Activated CD4-positive, CD25-positive, alpha-beta regulatory T cell treated with anti-CD3 and anti-CD28 coated beads, Interleukin-2, amount 50 U/mL, for 16 hours (primary cell): ENCODE measurements at places on chromosomes 12 and 14.

GRCh38 chr12:78241446-78241845 lies 410.8 kb downstream of the NAV3 start:
- no peak for DNase-seq

GRCh38 chr12:13024531-13024916 lies 19.7 kb upstream of the FAM234B start:
- no peak for DNase-seq

DNA sequence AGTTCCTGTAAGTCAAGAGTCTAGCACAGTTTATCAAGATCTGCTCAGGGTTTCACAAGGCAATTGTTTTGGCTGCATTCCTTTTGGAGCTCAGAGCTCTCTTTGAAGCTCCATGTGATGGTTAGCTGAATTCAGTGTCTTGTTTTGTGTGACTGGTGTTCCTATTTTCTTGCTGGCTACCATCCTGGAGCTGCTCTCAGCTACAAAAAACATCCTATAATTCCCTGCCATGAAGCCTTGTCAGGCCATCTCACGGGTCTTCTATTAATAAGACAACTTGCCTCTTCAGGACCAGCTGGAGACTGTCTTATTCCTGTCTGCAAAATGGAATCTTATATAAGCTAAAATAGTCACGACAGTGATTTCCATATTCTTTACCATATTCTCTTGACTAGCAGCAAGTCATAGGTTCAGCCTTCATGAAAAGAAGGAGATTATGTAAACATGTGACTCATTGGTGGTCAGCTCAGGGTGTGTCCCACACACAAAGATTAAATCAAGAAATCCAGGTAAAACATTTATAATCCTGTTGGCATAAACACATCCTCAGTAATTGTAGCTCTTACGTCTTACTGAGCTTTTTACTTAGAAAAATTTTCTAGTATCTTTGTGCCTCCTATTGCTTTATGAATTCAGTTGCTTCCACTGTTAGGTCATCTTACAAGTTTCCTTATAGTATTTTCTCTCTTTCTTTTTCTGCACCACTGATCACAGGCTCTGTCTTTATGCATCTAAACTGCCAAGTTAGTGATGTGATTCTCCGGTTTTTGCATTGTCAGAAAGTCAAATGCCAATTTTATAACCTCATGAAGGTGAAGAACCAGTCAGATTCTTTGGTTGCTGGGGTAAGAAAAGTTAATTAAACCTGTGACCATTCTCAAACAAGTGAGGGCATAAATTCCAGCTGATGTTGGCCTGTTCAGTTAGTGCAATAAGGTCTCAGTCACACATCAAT lies 378.5 kb upstream of the MGAT4C start:
- no peak for DNase-seq

DNA sequence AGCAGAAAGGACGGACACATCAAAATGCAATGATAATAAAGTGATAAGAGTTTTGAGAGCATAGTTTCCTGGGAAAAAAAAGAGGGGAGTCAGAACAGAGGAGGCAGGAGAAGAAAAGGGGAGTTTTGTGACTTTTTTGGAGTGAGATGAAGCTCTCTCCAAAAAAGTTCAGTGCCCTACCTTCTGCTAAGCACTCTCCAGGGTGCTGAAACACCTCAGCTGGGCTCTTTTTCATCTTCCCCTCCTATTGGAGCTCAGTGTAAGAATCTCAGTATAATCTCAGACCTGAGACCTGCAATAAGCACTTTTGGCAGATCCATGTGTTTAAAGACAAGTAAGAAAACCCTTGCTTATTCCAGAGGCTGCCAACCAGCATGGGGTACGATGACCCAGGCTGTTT lies 58.9 kb upstream of the SRRM4 start:
- DNase-seq = no peak

DNA sequence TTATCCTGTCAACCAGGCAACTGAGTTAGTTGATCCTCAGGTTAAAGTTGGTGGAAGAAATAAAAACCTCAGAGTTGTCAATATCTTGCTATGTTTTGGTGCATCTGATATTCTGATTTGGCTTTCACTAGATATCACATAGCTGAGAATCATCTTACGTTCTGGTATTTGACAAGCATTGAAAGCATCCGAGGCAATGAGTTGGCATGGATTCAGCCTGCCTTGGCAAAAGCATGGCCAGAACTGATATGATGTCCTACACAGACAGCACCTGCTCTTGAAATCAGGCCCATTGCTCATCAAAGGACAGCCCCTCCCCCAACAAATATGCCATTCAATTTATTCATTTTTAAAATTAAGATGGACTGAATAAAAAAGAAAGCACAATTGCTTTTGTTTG lies 320.7 kb upstream of the ATP2B1 start:
- DNase-seq = no peak

DNA sequence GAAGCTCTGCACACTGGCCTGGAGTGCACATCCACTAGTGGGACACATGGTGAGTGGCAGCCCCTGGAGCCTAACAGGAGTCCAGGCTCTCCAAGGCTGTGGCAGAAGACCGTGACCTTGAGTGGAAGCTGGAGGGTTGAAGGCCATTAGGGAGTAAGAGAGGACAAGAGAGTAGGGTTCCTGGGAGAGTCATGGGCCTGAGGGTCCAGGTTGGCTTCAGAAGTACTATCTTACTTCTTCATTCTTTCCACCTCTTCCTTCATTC lies 406 bp downstream of the IL23A start:
- DNase-seq = no peak

DNA sequence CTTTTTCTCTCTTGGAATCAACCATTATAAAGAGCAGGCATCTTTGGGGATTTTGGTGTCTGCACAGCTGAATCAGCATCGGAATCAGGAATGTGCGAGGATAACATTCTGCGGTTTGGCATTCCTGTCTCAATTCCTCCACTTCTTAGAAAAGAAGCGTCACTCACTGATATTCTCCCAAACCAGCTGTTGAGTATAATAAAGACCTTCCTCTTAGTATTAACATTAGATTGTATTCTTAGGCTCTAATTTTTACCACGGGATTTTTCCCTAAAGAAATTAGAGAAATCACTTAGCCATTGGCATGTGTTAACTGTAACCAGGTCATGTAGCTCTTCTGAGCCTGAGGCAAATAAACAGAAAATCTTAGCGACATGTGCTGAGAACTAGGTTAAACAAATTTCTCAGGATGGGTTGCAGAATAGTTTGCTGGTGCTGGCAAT lies 128.7 kb downstream of the TMX1 start:
- DNase-seq = no peak

GRCh38 chr14:96920820-96921219 lies 123.6 kb downstream of the VRK1 start:
- DNase-seq = no peak

DNA sequence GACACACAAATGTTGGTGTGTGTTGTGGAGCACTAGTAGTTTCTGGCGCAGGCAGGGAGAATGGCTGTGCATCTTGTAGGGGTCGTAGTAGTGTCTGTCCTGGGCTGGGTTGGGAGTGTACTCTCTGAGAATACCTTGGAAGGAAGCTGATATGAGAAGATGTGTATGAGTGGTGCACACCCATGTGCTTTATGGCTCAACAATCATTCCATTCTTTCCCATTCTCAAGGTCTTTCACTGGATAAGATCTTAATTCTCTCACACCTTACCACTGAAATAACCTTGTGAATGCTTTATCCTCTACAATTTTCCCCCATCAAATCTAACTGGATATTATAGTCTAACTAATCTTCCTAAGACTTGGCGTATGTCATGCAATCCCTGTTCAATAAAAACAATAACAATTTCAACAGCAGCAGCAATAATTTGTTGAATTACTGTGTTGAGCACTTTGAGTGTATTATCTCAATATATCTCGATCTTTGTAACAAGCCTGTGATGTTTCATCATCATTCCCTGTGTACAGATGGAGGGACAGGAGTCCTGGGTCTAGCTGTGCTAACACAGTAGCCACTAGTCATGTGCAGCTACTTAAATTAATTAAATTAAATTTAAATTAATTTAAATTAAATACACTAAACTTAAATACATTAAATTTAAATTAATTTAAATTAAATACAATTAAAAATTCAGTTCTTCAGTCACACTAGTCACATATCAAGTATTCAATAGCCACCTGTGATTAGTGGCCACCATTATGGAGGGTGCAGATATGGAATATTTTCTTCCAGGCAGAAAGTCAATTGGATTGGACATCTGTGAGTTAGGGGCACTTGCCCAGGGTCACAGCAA lies 3.6 kb upstream of the SLC48A1 start:
- no peak for DNase-seq

- no peak for DNase-seq
These were observed 22.3 kb downstream of the DYRK4 start for GRCh38 chr12:4584281-4584680.

DNA sequence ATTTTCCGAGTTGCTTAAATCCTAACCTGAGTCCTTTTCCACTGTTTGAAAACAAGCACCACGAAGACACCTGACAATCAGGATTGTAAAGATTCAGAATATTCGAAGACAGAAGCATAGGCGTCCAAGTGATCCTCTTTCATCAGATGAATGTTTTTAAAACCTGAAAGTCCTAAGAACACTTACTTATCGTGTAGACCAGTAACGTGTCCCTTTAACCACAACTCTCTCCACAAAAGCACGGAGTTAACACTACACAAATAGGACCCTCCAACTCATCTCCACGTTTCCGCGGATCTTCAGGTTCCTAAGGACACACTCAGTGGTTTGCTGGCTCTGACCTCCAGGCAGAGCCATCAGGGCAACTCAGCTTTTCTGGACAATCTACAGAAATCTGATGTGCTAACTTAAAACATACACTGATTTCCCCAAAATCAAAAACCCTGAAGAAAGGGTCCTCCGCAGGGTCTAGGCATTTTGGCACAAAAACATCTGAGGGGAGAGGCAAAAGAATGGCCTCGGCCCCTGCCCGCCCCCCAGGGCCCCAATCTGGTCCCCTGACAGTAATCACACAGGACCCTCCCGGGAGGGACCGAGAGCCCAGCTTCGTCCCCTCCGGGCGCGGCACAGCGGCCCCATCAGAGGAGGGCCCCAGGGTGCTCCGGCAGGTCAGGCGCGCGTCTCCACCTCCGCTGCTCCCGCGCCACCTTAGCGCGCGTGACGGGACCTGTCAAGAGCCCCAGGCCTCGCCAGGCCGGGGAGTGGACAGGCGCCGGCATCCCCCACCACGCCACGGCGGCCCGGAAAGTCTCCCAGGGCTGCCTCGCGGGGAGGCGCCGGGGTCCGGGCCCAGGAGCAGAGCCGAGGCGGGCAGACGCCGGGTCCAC lies 925 bp downstream of the DICER1 start:
- DNase-seq = no peak

DNA sequence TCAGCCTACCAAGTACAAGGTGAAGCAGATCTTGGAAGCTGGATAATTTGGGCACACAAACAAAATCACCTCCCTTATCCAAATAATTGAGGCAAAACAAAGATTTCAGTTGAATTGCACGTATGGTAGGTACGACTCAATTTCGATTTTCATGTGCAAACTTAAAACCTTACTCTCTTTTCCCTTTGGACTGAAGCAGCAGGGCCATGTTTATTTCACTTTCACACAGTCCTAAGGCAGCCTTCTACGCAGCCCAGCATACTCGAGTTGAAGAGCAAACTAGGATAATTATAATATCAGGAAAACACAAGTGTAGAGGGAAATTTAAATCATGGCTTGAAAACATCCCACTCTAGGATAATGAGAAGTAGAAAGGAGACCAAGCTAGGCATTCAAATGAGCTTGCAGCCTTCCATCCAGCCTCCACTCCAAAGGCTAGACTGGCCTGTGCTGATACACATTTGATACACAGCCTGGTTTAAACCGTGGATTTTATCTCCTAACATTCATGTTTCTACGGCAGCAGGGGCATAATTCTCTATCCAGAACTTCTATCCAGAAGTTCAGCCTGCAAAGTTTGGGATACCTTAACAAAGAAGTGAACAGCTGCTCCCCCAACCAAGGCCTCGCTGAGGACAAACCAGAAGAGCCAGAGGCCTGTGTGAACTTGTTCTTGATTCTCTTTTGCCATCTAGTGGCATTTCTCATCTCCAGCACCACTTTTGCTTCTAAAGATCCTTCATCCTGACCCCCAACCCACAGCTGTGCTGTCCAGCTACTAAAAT lies 2.4 kb upstream of the RNASE7 start:
- no peak for DNase-seq

GRCh38 chr14:91012045-91012444 lies 48.4 kb downstream of the RPS6KA5 start:
- no peak for DNase-seq

GRCh38 chr12:125013816-125014442 lies 20.5 kb downstream of the BRI3BP start:
- DNase-seq = no peak

DNA sequence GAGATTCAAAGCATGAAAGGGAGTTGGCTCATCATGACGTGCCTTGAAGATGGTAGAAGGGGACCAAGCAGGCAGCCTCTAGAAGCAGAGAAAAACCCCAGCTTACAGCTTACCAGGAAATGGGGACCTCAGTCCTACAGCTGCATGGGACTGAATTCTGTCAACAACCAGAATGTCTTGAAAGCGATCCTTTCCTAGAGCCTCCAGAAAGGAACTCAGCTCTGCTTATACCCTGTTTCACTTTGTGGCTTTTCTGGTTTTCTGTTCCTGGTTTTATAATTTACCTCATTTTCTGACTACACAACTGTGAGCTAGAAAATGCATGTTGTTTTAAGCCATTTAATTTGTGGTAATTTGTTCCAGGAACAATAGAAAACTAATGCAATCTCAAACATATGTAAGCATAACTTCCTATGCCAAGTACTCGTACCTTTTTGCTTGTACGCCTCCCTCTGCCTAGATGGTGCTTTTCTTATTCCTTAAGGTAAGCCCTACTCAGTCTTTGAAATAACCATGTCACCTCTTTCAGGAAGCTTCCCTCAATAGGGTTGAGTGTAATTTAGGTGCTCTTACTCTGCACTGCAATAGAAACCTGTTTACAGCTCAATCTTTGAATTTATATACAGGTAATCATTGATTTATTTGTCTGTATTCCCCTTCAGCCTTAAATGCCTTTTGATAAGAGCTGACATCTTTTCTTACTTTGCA lies 348.8 kb downstream of the TMEM117 start:
- DNase-seq = no peak

- no peak for DNase-seq
These were observed 62.8 kb downstream of the OTOGL start for GRCh38 chr12:80162177-80162576.

- no peak for DNase-seq
These were observed 14.6 kb downstream of the CMKLR1 start for GRCh38 chr12:108324351-108325017.

GRCh38 chr14:70700955-70701585 lies 59.4 kb downstream of the TTC9 start:
- DNase-seq = no peak

DNA sequence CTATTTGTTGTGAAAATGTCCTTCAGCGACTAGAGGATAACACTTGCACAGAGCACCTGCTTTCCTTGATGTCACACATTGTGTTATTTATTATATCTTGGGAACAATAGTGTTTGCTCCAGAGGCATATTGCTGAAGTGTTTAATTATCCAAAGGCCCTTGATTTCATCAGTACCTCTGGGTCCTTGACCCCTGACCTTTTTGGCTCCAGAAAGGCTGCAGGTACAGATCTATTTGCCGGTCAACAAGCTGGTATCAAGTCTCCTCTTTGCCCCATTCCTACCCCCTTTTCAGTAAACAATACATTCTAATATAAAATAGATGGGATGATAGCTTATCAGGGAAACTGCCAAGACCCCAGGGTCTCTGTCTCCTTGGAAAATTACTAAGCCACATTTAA lies 206.8 kb downstream of the DACT1 start:
- DNase-seq = no peak
